ENCODE measurements at places on chromosomes 12 and 14.
A peak's percentile ranks its signal among the peaks of the same experiment; 100 is the strongest.

- DNase-seq, result no peak
Measured at GRCh38 chr14:54252072-54252730, 144.6 kb upstream of the CDKN3 start.

- no peak for DNase-seq
Measured at GRCh38 chr14:96307434-96307833, 51.4 kb downstream of the BDKRB1 start.

GRCh38 chr12:24937553-24938244, 11.2 kb downstream of the BCAT1 start:
- DNase-seq, result no peak

GRCh38 chr14:82642425-82642824, 1108.8 kb upstream of the SEL1L start:
- peak; percentile 73 for DNase-seq

GRCh38 chr12:109592905-109593272, 19.3 kb downstream of the MVK start:
- no peak for DNase-seq

DNA sequence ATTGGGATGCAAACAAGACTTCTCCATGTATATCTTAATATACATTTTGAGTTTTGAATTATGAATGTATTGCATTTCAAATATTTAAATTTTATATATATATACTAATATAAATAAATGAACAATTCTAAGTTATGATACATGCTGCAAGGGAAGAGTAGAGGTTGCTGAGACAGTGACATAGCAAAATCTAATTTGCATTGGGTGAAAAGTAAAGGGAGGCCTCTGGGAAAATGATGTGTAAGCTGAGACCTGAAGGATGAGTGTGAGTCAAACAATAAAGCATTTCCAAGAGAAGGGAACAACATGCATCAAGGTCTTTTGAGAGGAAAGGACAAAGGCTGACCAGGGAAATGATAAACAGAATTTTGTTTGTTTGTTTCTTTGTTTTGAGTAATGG, 62.9 kb upstream of the PTPRQ start:
- no peak for DNase-seq

DNA sequence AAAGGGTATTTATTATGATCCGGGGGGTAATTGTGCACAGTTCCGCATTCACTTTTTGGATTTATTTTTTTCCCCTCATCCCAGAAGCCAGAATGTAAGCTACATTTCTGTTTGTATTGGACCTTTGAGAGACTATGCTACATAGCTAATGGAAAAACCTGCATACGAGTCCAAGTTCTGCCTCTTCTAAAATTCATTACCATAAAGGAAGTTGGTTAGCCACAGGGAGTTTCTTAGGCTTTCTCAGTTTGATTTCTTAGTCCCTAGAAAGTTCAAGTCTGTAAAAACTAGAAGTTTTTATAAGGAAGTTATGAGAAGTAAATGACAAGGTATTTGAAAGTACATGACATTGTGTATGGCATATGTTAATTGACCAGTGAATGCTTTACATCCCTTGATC, 138.7 kb downstream of the PDE3A start:
- DNase-seq, result no peak

GRCh38 chr14:43894534-43894933, 612.5 kb downstream of the FSCB start:
- DNase-seq, result no peak

GRCh38 chr12:43914391-43914790, 78.5 kb downstream of the TMEM117 start:
- DNase-seq, result no peak

DNA sequence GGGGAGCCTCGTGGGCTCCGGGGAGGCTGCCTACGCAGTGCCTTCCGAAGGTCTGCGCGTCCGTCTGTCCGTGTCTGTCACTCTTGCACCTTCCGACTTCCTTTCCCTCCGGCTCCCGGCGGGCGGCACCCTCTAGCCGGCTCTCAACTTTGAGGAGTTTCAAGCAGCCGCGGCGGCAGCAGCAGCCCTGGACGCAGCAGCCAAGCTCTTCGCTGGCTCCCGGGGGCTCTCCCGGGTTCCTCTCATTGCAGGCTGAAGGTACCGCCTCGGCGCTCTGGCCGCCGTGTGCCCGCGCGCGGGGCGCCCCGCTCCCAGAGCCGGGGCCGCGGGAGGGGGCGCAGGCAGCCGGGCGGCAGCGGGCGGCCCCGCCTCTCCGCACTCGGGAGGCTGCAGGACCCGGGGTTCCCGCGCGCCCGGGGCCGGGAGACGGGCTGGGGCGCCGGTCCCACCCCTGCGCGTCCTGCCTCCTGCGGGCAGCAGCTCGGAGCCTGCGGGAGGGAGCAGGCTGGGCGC, at the start of the genes AMIGO2 and PCED1B:
Gene AMIGO2, minus strand, starts transcription at position 492 of the 513 bp plus-strand sequence. CDS start 957 bp downstream, outside the sequence.
Gene PCED1B, plus strand, starts transcription at position 154 of the 513 bp plus-strand sequence. CDS start 155,443 bp downstream, outside the sequence.
- peak; percentile 59 for DNase-seq

DNA sequence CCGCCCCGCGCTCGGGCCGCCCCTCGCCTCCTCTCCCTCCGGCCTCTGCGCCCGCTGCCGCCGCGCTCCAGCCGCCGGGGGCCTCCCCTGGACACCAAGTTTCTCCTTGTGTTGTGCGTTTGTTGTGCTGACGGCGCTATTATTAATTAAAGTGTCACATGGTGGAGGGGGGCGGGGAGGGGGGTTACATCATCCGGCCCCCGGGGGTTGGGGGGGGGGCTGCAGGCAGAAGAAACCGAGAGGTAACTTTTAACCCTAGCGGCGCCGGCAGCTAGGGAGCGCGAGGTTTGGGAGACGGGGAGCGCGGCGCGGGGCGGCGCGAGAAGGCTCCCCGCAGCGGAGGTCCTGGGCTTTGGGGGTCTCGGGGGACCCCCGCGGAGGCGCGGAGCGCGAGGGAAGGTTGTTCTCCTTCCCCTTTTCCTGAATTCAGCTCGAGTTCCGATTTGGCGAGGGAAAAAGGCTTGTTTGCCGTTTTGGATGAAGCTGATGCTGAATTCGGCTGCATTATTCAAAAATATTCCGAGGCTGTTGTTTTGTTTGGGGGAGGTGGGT, at the start of gene HRK:
Gene HRK, minus strand, starts transcription at position 117 of the 552 bp plus-strand sequence. CDS start 134 bp downstream, outside the sequence.
- peak; percentile 45 for DNase-seq

DNA sequence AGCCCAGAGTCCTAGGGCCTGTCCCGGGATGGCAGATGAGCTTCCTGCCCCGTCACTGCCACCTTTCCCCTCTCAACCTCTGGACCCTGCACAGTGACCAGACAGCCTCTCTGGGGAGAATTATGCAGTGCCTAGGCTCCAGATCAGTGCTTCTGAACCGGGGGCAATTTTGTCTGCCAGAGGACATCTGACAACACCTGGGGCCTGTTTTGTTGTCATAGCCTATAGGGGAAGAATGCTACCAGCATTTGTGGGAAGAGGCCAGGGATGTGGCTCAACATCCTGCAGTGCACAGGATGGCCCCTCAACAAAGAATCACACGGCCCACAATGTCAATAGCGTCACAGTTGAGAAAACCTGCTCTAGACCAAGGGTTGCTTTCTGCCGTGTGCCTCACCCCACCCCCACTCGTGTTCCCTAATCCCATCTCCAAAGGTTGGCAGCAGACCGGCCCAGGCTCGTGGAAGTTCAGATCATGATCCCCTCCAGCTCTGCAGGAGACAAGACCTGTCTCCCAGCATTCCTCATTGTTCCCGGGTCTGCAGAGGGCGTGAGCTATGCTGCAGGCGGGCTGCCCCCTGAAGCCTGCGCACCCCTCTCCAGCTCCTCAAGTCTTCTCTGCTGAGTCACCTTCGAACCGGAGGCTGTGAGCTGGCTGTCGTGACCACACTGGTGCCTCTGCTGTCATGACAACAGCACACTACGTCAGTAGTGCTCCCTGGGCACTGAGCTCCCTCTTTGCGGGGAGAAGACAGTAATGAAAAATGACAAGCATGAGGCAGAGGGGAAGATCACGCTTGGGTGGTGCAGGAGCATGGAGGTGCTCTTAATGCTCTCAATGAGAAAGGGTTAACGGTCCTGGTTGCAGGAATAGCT, 2.0 kb upstream of the GAPDH start:
- DNase-seq, result no peak
